SW 1271 (cell line): ENCODE measurements at places on chromosomes 7 and 10.
A peak's percentile ranks its signal among the peaks of the same experiment; 100 is the strongest.

DNA sequence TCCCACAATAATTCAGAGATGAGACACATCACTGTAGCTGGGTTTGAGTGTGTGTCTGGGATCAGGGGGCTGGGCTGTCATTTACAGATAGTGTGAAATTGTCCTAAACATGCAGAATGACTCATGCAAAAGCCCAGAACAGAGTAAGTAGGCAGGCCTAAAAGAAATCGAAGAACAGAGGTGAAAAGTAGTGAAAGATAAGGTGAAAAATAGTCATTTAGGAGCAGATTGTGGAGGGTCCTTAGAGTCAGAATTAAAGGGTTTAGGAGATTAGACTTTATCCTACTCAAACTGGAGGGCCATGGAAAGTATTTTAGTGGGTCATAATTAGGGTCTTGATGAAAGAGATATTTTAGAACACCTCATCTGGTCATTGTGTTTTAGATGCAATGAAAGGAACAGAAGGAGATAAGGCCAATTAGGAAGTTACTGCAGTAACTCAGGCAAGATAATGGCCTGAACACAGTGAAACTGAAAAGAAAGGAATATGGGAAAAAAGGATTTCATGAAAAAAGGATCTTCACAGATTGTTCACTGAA, 58.3 kb upstream of the NEBL start:
- DNase-seq = no peak

DNA sequence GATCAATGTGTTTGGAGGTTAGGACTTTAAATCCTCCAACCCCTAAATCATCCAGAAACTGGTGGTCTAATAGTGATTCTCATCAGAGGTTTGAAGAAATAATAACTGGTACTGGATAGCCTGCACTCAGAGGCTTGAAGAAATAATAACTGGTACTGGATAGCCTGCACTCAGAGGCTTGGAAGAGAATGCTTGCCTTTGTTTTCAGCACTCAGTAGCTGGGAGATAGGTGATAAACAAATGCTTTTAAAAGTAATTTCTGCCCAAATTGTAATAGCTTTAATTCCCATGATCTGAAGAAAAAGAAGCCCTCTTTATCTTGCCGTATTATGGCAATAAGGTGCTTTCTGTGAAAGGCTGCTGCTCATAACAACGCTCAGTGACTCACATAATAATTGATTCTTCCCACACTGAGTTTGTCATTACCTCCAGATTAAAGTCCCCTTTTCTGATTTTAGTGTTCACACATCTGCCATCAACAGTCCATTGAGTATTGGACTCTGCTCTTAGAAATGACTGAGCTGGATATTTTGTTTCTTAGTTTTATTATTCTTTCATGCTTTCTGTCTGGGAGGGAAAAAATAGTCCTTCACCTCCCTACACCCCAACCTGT, 112.3 kb upstream of the PHYHIPL start:
- DNase-seq = no peak

DNA sequence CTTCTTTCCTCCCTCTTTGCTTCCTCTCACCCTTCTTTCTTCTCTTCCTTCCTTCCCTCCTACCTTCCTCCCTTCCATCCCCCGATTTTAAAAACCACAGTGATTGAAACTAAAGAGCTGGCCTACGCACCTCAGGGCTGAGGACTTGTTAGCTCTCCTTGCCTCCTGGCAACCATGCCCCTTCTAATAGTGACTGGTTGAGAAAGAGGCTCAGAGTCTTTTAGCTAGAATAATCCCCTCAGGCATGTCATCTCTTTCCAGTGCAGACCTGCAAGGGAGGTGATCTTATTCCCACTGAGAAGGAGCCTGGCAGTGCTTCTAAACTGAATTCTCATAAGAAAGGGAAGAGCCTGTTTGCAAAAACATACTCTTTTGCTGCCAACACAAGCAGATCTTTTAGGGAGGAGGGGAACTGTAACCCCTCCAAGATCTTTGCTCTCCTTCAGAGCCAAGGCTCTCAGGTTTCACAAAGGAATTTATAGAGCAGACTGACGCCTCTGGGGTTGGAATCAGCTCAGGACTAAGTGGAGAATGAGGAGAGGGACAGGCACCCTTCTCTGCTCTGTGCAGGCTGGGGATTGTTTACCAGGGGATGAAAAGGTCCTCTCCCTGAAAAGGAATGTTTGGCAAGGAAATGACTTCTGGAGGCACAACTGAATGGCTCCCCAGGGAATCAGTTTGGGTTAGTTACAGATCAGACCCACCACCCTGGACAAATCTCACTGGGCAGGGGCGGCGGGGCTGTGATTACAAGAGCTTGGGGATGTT, 9.4 kb upstream of the ANKRD1 start:
- DNase-seq = peak; percentile 56

DNA sequence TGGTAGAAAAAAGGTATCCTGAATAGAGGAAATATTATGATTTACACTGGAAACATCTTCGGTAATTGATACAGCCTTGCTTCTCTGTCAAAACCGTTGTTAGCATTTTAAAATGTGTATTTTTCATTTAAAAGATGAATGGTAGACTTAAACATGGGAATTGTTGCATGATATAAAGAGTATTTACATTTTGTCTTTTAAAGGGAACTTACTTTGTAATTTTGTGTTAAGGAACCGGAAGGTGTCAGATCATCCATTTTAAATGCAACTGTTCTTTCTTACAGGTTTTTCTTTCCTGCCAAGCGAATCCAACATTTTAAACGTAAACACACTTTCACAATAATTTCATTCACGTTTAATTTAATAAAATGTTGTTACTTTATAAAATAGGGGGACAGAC, 1.8 kb upstream of the IGF2BP3 start:
- no peak for DNase-seq

GRCh38 chr10:77575271-77576006, 62.2 kb downstream of the KCNMA1 start:
- DNase-seq = no peak

DNA sequence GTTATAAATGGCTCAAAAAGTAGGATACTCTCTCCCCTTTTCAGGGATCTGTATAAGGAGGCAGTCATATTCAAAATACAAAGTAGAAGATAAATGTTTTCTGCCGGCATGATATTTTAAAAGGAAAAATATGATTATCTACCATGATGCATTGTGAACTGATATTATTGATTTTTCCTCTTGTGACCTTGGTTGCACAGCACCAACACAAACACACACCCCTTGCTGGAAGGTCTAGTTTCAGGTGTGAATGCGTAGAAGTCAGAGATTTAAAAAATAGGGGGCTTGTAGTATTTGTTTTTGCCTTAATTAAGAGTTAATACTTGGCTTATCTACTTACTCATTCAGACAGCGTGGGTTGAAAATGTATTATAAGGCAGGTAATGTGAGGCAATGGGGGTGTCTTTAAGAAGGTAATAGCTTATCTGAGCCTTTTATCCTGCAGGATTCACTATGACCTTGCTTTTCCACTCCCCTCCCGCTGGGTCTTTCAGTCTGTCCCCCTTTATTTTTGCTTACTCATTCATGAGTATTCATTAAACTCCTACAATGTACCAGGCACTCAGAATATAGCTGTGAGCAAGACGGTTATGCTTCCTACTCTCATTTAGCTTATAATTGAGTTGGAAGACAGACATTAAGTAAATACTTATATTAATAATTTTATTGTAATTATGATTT, 390.6 kb downstream of the SDK1 start:
- DNase-seq = no peak

- DNase-seq = no peak
Measured at GRCh38 chr10:13146379-13146778, 15.0 kb upstream of the MCM10 start.

DNA sequence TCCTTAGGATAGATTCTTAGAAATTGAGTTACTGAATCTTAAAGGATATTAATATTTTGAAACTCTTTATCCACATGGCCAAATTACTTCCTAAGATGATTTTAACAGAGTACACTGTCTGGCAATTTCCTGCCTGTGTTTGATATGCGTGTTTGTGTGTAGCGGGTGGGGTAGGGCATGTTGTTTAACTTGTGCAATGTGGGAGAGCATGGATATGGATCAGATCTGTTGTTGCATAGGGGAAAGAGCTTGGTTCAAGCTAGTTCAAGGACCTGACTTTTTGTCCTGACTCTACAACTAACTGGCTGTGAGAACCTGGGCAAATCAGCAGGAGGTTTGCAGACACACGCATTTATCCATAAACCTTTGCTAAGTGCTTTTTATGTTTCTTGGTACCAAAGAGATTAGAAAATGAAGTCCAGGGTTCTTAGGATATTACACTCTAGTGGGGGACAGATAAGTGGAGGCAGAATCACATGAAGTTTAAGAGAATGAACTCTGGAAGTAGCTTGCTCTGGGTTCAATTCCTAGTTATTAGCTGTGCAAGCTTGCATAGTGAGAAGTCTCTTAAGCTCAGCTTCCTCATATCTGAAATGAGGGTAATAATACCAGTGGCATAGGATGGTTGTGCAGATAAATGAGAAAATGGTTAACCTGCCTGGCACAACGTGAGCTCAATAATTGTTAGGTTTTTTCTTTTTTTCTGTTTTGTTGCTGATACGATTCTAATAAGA, 96.3 kb upstream of the PRR15 start:
- no peak for DNase-seq

DNA sequence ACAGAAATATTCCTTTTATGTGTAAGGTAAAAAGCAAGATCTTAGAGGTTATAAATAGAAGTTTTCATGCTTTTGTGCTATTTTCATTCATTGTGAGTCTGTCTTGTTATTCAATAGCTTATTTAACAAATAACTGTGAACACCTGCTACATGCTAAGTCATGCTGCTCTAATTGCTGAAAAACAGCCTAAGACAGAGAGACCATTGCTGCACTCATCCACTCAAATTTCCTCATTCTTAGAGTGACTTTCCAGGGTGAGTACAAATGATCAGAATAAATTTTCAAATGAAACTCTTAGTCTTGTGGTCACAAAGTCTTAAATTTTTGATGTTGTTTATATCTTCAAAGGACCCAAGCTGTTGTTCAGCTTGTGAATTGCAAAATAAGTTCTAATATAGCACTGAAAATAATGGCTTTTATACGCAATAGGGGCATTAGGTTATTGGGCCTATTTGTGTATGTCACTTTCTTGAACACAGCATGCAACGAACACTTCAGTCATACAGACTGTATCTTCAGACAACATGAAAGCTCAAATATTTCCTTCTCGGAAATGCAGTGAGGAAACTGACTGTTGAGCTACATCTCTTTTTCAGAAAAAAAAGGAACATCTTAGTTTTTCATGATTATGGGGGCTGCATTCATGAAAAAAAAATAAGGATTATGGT, 247.9 kb upstream of the PCDH15 start:
- DNase-seq = no peak

DNA sequence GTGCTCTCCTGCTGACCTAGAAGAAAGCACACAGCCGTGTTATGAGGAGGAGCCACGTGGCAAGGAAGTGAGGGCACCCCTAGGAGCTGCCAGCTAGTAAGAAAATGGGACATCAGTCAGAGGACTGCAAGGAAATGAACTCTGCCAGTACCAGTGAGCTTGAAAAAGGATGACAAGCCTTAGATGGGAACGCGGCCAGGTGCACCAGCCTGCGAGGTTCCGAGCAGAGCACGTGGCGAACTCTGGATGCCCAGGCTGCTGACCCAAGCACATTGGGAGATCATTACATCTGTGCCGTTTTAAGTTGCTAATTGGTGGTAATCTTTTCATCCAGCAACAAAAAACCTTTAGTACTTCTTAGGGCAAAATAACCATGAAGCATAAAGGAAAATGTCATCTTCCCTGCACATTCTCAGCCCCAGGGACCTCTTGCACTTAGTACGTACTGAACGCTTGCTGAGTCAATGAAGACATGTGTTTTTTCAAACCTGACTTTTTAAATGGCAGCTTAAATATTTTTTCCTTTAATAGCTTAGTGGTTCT, 69.4 kb downstream of the AMZ1 start:
- DNase-seq = peak; percentile 81

DNA sequence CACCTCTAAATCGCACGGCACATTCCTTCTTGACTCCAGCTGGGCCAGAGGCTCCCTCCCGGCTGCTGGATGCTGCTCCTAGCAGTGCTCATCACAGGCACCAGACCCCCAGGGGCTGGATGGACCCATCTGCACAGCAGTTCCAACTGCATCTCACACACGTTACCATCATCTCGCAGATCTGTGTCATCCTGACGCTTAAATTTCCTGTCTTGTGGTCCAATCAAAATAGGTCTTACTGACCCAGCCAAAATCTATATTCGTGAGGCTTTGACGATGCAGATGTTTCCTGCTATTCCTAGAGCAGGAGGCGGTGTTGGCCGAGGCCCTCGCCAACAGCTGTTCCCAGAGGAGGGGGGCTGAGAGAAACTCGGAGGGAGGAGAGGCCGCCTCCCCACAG, 108.0 kb downstream of the MKI67 start:
- DNase-seq = no peak

GRCh38 chr10:113657544-113657943, 6.3 kb downstream of the NRAP start:
- no peak for DNase-seq

DNA sequence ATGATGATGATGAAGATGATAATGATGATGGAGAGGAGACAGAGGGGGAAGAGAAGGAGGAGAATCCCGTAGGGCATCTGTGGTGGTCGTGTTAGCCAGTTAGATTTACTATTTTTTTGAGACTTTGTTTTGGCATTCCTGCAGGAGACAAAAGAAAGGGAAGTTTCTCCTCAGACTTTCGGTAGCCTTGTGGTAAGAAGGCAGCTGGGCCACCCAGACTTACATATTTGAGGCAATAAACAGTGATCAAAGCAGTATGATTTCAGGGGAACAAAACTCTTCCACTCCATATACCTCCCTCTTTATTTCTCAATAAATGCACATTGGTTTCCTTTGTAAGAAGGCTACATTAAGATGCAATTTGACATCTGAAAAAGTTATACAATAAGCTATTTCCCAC, 32.4 kb upstream of the BICC1 start:
- DNase-seq = no peak

DNA sequence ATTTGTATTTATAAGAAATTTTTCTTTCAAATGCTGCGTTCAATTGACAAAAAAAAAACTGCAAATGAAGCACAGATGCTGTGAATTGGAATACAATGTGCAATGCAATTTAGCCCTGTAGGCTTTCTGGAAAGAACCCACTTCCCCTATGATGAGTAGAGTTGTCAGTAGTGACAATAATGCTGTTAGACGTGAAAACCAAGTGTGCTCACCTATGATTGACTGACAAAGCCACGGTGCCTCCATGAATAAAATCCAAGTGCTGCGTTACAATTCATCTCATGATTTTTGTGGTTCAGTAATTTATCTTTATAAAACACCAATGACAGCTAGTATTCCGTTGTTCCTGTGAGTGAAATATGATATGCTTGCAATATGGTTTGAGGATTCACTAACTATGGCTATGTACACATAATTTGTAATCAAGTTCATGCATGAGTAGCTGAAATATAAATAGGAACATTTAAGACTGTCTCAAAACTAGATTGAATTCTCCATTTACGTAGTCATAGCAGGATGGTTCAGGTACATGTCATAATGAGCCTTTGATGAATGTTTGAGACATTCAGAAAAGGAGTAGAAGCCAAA, 1160.3 kb downstream of the CNTNAP2 start:
- DNase-seq = no peak

- DNase-seq = no peak
Measured at GRCh38 chr10:103663802-103664201, 170.3 kb downstream of the NEURL1 start.

DNA sequence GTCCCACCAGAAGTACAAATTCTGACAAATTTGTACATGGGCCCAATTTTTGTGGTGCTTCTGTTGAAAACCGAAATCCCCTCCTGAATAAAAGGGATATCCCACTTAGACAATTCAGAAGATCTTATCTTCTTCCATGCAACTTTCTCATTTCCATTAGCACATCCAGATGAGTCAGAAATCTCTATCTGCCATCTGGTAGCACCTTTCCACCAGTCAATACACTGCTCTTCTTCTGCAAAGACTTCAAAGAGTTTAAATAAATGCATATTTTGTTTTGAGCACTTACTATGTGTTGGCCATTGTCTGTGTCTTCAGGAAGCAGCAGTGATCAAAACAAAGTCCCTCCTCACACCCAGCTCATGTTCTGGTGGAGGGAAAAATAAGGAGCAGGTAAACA, 12.7 kb upstream of the KLF6 start:
- DNase-seq = no peak
